Stimulated activated CD8-positive, alpha-beta memory T cell treated with anti-CD3 and anti-CD28 coated beads, Interleukin-12 subunit alpha, Interleukin-12 subunit beta, amount 100 ng/mL, for 1 hour (primary cell): ENCODE measurements at places on chromosomes 11 and 22.

- no peak for DNase-seq
Observed at GRCh38 chr11:111422494-111423249, 43.6 kb upstream of the POU2AF1 start.

DNA sequence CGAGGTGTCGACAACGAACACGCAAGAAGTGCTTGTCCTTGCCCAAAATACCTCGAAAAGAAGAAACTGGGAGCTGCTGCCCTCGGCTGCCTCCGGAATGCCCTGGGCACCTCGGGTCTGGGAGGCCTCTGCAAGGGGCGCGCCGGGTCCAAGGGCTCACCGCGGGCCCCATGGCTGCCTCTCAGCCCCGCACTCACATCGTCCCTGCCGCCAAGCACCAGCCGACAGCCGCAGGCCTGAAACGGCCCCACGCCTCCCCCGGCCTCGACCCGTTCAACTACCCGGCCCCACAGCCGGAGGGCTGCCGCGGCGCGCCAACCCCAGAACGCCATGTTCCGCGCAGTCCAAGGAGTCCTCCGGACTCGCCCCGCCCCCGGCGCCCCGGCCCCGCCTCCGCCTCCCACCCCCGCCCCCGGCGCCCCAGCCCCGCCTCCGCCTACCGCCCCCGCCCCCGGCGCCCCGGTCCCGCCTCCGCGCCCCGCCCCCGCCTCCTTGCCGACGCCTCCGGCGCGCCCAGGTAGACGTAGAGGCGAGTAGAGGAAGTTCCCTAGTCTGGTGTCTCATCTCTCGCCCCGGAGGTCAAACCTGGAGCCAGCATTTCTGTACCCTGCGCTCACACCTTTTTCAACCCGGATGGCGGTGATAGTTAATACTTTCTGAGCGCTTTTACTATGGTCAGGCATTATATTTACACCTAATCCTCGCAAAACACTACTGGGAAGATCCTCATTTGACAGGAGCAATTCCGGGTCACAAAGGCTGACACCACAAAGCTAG lies at the start of gene SIRT3:
Gene SIRT3, minus strand, starts transcription at position 346 of the 777 bp plus-strand sequence. Its CDS starts 14 bp downstream, at position 332.
- DNase-seq, result peak; percentile 79

DNA sequence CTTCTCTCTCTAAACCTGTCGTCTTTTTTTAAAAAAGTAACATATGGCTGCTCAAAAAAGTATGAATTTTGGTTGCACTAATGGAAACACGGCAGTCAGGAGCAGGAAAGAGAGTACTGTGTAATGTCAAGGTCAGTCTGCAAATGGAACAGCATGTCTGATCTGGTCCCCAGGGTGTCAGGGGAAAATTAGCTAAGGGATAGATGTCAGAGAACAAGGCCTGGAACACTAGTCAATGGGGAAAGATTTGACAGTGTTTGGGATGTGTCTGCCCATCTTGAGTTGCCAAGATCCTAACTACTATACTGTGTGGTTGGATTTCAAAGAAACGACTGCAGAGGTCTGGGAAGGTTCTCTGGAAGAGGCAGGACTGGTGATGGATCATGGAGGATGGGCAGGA lies 65.7 kb upstream of the PHOX2A start:
- DNase-seq, result no peak

DNA sequence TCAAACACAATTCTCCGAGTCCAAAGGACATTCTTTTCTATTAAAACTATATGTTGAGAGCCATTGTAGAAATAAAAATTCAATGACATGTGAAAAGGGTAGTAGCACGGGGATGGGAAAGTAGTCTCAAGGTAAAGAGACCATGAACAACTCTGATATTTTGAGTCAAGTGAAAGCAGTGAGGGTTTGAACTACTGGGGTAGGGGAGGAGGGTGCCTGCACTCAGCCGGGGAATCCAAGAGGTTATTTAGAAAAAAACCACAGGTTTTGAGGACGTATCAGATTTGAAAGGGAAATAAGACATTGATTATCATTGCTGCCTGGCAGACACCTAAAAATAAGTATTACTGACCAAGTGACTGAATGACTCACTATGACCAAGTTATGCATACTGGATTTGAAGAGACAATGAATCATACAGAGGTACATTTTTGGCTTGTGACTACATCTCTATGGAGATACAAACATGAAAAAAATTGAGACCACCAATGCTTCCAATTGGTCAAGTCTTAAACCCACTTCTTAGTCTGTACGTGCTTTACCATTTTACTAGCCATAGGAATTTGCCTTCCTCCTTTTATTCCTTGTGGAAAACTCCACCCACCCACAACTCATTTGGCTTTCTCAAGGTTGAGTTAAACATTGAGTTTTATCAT lies 2.2 kb upstream of the OR52H1 start:
- DNase-seq, result no peak

DNA sequence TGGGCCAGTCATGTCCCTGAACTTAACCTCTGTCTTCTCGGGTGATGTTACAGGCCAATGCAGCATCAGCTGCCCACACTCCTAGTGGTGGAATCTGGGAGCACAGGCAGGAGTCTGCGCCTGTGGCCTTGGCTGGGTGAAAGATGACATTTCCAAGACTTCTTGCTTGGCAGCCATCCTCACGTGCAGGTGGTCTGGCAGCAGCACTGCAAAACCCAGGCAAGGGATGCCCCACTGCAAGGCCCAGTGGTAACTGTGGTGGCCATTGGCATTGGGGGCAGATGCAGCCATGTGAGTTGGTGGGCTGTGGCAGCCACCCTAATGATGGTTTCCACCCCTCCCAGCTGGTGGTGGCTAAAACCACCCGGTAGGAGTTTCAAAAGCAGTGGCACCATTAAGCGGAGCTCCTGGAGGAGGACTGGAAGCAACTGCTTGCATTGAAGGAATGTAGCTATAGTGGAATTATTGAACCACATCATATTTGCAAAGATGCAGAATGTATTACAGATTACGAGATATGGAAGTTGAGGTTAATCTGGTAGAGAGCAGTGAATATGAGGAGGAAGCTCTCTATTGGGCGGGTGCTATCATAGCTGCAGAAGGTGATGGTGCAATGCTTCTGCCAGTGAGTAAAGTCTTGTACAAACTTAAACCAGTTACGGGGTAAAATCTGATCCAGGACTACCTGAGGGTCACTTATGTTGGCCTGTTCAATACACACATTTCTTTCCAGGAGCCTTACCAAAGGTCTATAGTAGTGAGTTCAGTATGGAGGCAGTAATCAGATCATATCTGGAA lies 120.7 kb upstream of the TOP3B start:
- DNase-seq, result no peak

DNA sequence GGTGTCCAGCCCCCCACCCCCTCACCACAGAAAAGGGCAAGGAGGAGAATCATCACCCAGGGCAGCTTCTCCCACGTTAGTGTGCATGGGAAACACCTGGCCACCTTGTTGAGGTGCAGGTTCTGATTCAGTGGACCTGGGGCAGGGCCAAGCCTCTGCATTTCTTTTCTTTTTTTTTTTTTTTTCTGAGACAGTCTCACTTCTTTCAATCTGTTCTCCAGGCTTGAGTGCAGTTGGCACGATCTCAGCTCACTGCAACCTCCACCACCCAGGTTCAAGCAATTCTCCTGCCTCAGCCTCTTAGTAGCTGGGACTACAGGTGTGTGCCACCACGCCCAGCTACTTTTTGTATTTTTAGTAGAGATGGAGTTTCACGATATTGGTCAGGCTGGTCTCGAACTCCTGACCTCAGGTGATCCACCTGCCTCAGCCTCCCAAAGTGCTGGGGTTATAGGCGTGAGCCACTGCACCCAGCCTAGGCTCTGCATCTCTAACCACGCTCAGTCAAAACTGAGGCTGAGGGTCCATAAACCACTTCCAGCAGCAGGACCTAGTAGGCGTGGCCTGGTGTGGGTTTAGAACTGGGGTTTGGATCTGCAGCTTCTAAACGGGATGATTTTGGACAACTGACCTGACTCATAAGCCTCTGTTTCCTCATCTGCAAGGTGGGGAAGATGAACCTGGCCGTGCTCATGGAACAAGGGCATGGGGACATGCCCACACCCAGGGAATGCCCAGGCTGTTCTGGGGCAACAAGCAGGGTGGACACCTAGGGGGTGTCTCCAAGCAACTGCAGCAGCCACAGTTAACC lies 734 bp downstream of the ZP1 start:
- DNase-seq, result no peak

GRCh38 chr11:69213316-69213715 lies 57.6 kb downstream of the SMIM38 start:
- no peak for DNase-seq

- DNase-seq, result no peak
Observed at GRCh38 chr11:34865261-34865660, 50.9 kb downstream of the APIP start.

GRCh38 chr22:37843741-37844089 lies 419 bp downstream of the ANKRD54 start:
- DNase-seq, result no peak

GRCh38 chr22:29631725-29632124 lies 28.3 kb downstream of the NF2 start:
- DNase-seq, result no peak

DNA sequence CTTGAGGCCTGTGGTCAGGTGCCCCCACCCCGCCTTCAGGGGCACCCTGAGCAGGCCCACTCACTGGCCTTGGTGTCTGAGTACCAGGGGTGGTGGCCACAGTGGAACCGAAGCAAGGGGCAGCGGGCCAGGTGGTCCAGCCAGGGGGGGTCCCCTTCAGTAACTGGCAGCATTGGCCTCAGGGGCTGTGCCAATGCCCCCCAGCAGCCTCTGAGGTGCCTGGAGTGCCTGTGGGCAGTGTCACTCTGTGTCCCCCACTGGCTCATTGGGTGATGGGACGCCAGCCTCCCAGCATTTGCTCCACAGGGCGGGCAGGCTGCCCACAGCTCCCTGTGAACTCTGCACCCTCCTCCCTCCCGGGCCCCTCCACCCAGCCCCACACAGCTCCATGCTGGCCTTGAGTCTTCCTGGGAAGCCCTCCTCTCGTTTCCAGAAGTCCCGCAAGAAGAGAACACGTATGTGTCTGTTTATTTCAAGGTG lies 29.5 kb upstream of the CARS1 start:
- no peak for DNase-seq

DNA sequence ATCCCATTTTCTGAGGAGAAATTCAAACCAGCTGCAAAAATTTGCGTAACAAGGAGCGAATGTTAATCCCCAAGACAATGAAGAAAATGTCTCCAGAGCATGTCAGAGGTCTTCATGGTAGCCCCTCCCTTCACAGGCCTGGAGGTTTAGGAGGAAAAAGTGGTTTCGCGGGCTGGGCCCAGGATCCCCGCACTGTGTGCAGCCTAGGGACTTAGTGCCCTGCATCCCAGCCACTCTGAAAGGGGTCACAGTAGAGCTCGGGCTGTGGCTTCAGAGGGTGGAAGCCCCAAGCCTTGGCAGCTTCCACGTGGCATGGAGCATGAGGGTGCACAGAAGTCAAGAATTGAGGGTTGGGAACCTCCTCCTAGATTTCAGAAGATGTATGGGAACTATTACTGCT lies 87.4 kb downstream of the BRD1 start:
- DNase-seq, result no peak

GRCh38 chr22:50686794-50687193 lies 14.2 kb downstream of the SHANK3 start:
- no peak for DNase-seq

DNA sequence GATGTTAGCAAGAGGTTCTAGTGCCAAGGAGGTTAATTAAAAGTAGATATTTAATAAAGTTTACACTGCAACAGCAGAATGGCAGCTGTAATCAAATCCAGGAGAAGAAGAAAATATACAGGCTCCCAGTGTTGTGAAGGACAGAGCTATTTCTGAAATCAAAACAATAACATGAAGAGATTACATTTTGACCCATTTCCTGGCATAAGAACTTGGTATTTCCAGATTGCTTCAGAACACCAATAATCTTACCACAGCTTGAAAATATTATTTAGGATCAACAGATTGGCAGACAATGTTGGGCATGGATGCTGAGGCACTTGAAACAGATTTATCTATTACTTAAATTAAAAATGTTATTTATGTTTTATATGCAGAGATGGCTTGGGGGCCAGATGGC lies 692.5 kb downstream of the KCNA4 start:
- DNase-seq, result no peak

DNA sequence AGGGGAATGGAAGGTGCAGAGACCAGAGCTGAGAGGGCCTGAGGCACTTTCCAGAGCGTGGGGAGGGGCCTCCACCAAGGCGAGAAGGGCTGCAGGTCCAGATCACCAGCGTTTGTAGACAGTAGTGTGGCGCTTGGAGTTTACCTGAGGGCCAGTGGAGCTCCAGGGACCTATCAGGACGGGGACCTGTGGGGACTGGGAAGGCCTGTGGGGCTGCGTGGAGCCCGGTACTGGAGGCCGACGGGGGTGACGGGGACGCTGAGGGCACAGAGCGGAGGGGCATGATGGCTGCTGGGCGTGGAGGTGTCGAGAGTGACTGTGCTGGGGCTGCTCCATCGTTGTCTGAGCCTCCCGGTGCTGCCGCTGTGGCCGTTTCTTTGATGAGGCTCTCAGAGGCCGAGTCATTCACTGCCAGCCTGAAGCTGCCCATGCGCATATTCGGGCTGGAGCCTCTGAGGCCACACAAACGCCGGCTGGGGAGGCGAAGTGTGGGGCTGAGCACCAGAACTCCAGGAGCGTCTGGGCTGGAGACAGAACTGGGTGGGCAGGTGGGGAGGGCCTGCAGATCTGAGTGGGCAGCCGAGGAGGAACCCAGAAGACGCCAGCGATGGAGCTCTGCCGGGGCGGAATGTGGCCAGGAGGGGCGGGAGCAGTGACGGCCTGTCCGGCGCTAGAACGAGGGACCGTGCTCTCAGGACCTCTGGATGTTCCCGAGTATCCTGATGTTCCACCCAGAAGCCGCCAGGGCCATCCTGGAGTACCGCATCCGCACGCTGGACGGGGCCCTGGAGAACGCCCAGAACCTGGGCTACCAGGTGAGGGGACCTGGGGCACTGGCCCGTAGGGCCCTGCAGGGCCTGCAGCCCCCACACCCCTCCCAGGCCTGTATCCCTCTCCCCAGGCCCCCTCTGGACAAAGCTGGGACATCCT lies 2.6 kb downstream of the PGGHG start:
- no peak for DNase-seq

DNA sequence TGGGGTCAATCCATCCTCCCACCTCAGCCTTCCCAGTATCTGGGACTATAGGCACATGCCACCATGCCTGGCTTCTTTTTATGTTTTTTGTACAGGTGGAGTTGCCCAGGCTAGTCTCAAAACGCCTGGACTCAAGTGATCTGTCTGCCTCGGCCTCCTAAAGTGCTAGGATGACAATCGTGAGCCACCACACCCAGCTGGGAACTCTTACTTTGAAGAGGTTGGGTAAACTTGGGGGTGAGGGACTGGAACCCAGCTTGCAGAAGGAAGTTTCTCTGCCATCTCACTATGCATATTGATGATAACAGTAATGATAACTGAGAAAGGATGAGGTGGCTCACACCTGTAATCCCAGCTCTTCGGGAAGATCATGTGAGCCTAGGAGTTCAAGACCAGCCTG lies 35.9 kb downstream of the ACO2 start:
- DNase-seq, result no peak

GRCh38 chr11:107769189-107769588 lies 57.3 kb upstream of the SLN start:
- no peak for DNase-seq

DNA sequence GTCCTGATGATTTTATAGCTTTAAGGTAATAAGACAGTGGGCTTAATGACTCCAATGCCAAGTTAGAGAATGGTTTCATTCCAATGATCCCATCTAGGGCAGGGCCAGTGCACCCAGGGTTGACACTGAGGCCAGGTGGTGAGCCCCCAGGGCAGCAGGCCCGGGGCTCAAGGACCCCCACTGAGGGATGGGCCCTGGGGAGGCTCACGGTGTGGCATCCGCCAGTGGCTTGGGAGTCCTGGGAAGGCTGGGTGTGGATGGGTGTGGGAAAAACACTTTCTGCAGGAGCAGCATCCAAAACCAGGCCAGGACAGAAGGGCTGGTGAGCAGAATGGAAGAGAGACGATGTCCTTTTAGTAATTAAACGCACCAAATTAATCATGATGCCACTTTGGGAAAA lies 626.3 kb downstream of the TBC1D22A start:
- DNase-seq, result no peak

- DNase-seq, result no peak
Observed at GRCh38 chr22:47374901-47375575, 612.6 kb downstream of the TBC1D22A start.
